Stimulated activated CD8-positive, alpha-beta memory T cell treated with anti-CD3 and anti-CD28 coated beads, Interleukin-4, amount 100 ng/mL, for 1 hour (primary cell): ENCODE measurements at places on chromosomes 7 and 10.

GRCh38 chr10:34585422-34586112 lies 229.5 kb downstream of the PARD3 start:
- no peak for DNase-seq

GRCh38 chr7:17013204-17013603 lies 131.4 kb upstream of the AGR3 start:
- DNase-seq = no peak

- no peak for DNase-seq
These were observed 94.5 kb downstream of the ZNF33B start for GRCh38 chr10:42543840-42544372.

DNA sequence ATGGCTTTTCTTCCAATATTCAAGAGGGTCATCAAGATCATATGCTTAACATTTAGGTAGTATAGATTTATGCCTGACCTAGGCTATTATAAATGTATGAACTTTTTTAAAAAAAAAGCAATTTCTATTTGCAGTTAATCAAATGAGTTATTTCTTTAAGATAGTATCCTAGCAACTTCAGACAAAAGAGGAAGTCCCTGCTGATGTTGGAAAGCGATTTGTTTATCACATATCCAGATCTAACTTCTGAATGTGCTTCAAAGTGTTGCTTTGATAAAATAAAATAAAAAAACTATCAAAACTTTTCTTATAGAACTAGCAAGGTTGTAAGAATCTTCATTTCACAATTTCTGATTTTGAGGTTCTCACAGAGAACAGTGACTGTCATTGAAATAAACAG lies 401.9 kb upstream of the PHF14 start:
- DNase-seq = no peak

DNA sequence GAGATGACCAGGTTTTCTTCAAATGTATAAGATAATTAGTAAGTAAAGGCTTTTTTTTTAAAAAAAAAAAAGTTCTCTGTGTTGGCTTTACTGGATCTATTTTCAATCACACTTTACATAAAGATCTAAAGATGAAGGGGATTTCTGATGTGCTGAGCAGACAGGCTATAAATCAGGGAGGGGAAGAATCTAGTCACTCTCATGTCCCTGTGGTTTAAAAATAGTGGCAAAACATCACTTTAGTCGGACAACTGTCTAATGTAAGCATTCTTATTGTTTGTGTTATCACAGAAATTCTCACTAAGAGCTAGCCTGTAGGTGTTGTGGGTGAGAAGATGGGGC lies 132.7 kb downstream of the ICA1 start:
- DNase-seq = no peak

GRCh38 chr7:120927454-120928103 lies 23.0 kb upstream of the ING3 start:
- DNase-seq = no peak

GRCh38 chr7:132654150-132654549 lies 77.9 kb upstream of the PLXNA4 start:
- DNase-seq = no peak

DNA sequence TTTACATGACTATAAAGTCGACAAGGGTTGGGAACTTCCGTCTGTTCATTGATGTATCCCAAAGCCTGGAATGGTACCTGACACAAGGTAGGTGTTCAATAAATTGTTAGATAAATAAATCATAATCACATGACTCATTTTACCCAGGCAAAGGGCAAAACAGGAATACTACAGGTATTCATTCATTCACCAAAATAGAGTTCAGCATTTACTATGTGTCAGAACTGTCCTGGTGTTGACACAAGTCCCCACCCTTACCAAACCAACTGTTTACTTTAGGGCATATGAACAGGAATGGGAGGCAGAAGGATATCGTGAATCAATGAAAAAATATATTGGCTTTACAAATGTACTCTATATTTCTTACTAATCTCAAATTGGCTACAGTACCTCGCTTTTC lies 666 bp upstream of the YAE1 start:
- DNase-seq = no peak

DNA sequence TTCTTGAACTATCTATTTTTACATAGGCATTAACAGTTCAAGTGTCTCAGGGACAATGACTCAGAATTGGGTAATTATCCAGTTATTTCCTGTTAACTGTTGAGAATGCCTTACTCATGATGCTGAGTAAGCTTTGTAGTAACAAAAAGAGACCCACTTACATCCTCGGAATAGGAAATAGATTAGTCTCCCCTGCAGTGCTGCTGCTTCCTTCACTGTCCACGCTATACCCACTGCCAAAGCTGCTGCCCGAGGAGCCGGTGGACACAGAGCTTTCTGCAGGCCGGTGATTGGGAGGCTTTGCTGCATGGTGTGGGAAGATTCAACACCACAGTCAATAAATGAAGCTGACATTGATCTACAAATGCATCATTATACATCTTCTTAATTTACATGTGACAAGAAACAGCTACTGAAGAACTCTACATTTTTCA lies 357.1 kb downstream of the PCLO start:
- DNase-seq = no peak

DNA sequence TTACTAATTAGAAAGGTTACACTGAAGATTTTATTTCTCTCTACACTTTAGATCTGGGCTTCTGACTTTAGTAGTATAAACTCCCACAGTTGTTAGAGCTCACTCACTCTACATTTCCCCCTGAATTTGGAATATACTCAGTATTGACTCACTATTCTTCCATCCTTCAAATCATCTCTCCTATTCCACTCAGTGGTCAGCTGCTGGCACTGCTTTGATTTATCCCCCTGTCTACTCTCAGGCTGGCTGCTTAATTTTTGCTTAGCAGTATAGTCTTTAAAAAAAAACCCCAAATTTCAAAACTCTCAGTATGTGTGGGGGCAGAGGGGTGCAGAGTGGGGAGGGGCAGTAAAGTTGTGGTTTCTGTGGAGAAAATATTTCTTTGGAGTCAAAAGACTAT lies 68.9 kb downstream of the CDK6 start:
- DNase-seq = no peak

- no peak for DNase-seq
These were observed 81.5 kb downstream of the ARL4A start for GRCh38 chr7:12768948-12769347.

GRCh38 chr10:71911296-71911953 lies 52.8 kb upstream of the CHST3 start:
- DNase-seq = no peak

DNA sequence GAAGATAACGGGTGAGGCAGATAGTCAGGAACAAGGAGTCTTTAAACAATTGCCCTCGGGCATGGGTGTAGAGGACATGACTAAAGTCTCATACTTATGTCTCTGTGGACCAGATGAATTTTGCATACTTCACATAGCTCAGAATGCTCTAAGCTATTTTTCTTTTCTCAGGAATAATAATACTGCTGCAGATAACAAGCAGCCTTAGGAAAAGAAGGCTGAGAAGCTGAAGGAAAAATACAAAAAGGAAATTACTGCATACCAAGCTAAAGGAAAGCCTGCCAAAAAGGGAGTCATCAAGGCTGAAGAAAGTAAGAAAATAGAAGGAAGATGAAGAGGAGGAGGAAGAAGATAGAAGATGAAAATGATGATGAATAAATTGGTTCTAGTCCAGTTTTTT lies 13.4 kb upstream of the ERCC6 start:
- no peak for DNase-seq

DNA sequence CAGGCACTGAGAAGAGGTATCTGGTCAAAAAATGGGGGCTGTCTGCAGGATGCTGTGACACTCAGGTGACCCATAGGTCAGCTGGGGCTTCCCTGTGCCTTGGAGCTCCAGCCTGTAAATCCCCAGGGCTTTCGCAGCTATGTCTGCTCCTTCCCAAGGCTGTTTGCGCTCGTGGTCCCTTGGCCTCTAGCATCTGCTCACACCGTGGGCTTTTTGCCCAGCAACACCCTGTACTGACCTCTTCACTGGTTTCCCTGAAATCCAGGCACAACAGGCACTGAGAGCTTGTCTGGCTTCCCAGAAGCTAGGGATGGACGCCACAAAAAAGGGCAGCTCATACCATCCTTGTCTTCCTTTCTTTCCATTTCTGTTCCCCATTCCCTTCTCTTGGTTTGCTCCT lies 280.3 kb upstream of the HABP2 start:
- DNase-seq = no peak

GRCh38 chr7:50509459-50509858 lies 55.7 kb downstream of the DDC start:
- no peak for DNase-seq

DNA sequence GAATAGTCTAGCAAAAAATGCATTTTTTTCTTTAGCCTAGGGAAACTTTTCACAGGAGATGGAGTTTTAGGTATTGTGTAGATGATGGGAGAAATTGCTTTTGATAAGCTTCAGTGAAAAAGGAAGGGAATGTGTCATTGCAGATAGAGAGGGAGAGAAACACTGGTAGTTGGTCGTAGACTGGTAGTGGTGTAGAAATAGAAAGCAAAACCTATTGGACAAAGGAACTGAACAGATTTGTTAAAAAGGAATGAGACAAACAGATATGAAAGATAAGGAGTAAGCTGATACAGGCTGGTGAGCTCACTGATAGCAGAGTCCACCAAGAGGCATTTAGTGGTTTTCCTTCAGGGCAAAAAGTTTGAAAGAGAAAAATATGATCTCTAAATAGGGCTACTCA lies 94.3 kb downstream of the ZEB1 start:
- DNase-seq = no peak

DNA sequence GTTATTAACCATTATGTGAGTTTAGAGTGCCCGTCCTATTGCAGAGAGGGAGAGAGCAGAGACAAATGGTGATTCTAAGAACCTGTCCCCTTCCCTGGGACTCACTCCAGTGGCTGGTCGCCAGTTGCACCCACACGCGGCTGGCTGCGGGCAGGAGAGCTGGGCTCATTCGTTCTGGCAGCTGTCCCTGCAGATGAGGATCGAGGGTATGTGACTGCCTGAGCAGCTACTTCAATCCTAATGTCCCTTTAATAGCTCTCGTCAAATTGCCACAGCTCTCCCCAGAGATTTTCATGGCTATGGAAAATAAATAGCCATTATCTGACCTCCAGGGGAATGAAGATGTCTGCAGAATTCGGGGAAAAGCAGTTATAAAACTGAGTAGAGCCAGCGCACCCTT lies 41.6 kb downstream of the RBM28 start:
- no peak for DNase-seq

GRCh38 chr7:136502162-136502561 lies 366.3 kb upstream of the CHRM2 start:
- no peak for DNase-seq

GRCh38 chr7:69966766-69967591 lies 368.7 kb downstream of the AUTS2 start:
- no peak for DNase-seq

- DNase-seq = no peak
These were observed 28.3 kb downstream of the PPP1R3A start for GRCh38 chr7:113890331-113891030.

DNA sequence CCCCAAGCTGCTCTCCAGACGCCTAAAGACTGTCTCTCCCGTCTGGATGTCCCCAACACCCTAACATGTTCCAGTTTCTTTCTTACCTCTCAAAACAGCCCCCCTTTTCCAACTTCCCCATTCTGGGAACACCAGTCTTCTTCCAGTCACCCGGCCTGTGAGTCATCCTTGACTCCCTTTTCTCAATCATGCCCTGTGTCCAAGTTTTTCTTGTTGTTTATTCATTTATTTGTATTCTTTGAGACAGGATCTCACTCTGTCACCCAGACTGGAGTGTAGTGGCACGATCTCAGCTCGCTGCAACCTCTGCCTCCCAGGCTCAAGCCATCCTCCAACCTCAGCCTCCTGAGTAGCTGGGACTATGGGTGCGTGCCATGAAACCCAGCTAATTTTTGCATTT lies 15.6 kb downstream of the SNX10 start:
- no peak for DNase-seq

GRCh38 chr10:98062424-98062823 lies 32.0 kb upstream of the CRTAC1 start:
- DNase-seq = no peak
